ENCODE measurements at places on chromosomes 2 and 18.

GRCh38 chr2:159129269-159129668, 157.2 kb downstream of the WDSUB1 start:
- DNase-seq: no peak

DNA sequence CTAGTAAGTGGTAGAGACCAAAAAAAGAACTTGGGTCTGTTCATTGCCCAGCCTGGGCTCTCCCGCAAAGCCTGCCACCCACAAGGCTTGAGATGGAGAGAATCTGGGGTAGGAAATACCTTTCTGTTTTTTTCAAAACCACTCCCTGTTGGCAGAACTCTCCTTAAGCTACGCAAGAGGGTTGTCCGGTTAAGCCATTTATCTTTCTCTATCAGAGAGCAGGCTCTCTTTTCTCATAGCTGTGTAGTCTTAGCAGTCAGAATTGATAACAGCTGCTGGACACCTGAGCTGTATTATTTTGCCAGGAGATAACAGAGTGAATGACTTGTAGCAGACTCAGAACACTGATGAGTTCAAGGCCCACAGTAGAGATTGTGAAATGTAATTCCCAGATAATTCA, 1088.1 kb downstream of the TSN start:
- DNase-seq: no peak

DNA sequence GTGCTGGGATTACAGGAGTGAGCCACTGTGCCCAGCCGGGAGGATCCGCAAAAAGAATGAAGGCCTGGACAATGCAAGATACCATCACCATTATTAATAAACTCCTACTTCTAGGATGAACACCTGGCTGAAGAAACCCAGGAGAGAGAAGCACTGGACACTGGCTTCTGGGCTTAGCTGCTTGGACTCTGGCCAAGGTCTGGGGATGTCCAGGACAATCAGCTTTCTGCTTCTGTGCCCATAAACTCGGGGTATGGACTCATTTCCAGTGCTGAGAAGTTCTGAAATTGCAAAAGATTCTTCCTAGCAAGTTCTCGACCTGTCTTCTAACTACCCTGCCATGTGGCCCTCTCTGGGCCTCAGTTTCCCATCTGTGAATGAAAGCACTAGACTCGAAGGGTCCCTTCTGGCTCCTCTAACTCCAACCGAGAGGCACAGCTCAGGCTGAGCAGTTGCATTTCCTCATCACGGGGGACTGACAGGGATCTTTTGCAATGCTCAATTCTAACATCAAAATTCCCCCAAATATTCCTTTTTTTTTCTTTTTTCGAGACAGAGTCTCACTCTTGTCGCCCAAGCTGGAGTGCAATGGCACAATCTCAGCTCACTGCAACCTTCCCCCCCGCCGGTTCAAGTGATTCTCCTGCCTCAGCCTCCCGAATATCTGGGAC, 2.4 kb upstream of the SH2D6 start:
- DNase-seq: no peak

GRCh38 chr2:66574701-66575624, 140.0 kb downstream of the MEIS1 start:
- DNase-seq: no peak

- no peak for DNase-seq
These were observed 178.1 kb downstream of the DYSF start for GRCh38 chr2:71631411-71631931.
